Stimulated activated CD4-positive, alpha-beta T cell treated with anti-CD3 and anti-CD28 coated beads, Interleukin-2, amount 100 ng/mL, for 48 hours (primary cell): ENCODE measurements at places on chromosomes 12 and 14.

DNA sequence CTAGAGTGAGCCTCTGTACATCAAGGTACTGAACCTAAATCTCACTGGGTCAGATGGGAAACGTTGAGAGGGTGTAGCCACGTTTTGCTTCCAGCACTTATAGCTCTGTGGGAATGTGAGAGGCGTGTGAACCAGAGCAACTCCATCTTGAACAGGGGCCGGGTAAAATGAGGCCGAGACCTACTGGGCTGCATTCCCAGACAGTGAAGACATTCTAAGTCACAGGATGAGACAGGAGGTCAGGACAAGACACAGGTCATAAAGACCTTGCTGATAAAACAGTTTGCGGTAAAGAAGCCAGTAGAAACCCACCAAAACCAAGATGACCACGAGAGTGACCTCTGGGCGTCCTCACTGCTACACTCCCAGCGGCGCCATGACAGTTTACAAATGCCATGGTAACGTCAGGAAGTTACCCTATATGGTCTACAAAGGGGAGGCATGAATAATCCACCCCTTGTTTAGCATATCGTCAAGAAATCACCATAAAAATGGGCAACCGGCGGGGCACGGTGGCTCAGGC is 63.4 kb upstream of the NCOR2 start:
- no peak for DNase-seq

DNA sequence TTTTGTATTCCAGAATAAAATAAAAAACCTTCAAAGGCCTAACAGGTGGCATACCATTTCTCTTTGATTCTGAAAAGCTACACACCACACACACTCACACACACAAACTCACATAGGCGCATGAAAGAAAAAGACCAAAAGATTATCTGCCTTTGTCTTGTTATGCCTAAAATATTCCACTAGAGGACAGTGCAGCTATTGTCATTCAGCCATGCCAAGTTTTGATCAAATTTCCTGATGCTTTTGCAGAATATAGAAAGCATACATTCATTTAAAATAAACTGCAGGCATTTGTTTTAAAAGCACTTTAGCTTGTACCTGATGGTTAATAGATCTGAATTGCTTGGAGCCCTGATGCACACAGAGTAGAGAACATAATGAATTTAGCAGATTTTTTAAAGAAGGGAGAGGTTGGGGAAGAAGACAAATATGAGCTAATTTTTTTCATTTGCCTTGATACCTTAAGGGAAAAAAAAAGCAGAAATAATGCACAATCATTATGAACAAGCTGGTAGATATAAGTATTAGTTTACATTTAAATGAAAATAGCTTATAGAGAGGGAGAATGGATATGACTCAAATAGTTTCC is 1766.9 kb upstream of the SEL1L start:
- no peak for DNase-seq

DNA sequence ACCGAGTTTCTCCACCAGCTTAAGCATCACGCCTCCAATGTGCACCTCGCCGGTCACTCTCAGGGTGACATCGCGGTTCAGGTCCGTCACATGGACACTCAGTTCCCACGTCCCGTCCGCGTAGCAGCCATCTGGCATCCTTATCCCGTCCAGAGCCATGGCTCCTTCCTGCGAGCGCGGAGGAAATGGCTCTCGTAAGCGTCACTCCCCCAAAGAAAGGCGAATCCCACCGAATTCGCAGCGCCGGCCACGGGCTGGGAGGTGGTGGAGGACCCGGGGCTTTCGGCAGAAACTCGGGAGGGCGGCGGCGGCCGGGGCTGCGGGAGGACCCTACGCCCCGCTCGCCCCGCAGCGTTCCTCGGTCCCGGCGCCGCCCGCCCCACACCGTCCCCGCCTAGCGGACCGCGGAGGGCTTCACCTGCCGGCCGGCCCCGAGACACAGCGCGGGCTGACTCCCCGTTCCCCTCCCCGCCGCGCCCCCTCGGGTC is 396 bp downstream of the FERMT2 start:
- DNase-seq = peak; percentile 5

GRCh38 chr12:11741434-11742092 is 92.1 kb downstream of the ETV6 start:
- no peak for DNase-seq

GRCh38 chr14:90332271-90332584 is 487 bp upstream of the NRDE2 start:
- no peak for DNase-seq

- DNase-seq = no peak
Measured at GRCh38 chr12:6336889-6337853, 4.7 kb downstream of the TNFRSF1A start.

DNA sequence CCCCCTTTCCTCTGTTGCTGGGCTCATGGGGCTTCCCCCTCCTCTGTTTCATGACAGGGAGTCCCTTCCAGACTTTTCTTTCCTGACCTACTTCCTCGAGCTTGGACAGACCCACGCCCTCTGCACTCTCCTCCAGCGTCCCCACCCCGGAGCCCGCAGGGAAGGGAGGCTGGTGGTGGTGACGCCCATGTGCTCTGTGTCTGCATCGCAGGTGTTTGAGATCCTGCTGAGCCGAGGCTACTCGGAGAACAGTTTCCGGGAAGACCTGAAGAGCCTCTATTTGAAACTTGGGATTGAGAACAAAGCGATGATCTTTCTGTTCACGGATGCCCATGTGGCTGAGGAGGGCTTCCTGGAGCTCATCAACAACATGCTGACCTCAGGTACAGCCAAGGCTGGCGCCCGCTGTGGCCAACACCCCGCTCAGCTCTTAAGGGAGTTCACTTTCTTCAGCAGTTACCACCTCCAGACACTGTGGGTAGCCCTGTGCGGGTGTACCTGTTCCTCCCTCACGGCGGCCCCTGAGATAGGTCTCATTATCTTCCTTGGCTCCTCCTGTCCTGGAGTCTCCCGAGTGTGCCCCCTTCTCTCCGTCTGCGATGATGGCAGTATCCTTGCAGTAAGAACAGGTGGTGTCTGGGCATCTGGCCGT is 85.6 kb downstream of the CCDC92 start:
- DNase-seq = no peak

- no peak for DNase-seq
Measured at GRCh38 chr12:66247741-66248140, 54.6 kb upstream of the HELB start.

DNA sequence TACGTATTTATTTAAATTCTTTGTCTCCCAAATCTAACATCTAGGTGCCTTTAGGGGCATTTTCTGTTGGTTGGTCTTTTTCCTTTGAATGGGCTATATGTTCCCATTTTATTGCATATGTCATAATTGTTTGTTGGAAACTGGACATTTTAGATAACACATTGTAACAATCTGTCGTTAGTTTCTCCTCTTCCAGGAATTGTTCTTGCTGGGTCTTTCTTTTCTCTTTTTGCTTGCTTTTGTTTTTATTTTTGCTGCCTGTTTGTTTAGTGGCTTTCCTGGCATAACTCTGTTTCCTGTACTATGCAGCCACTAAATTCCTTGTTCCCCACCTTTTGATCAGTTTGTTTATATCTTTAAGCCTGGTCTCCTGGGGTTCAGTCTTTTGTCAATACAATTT is 244.3 kb upstream of the RTL1 start:
- DNase-seq = no peak

DNA sequence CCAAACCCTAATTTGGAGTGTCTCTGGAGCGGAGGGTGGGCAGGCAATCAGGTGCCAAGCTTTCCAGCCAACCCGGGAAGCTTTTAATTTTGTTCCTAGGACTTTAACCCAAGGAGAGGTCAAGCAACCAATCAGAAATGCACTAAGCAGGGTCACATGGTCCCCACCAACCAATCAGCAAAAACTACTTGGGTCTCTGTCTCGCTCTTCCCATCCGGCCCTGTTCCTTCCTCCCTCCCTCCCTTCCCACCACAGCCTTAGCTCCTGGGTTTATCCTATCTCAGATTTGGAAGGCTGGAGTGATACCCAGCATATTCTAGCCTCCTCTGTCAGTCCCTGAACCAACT is 7.3 kb downstream of the HOXC5 start:
- no peak for DNase-seq

- DNase-seq = no peak
Measured at GRCh38 chr14:100861188-100861936, 35.4 kb downstream of the MEG3 start.

GRCh38 chr14:94383777-94384176 is 4.6 kb downstream of the SERPINA1 start:
- no peak for DNase-seq
